Activated T-helper 1 cell treated with Interleukin-2 at 50 U/mL for 16 hours (primary cell): ENCODE measurements at places on chromosomes 5 and 9.

GRCh38 chr5:59025734-59026133 is 442.9 kb downstream of the RAB3C start:
- DNase-seq, result no peak

- DNase-seq, result no peak
Measured at GRCh38 chr5:93331863-93332262, 249.2 kb downstream of the NR2F1-AS1 start.

GRCh38 chr9:127650518-127650917 is 38.4 kb downstream of the STXBP1 start:
- no peak for DNase-seq

DNA sequence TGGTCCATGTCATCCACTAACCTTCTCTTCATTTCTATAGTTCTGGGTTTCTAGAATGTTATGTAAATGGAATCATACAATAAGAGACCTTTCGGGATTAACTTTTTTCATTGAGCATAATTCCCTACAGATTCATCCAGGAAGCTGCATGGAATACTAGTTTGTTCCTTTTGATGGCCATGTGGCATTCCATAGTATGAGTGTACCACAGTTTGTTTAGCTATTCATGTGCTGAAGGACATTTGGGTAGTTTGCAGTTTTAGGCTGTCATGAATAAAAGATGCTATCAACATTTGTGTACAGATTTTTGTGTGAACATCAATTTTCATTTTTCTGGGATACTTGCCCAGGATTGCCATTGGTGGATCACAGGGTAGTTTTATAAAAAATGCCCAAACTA is 6.8 kb upstream of the SPTLC1 start:
- no peak for DNase-seq

GRCh38 chr9:130030651-130031127 is 12.3 kb downstream of the FNBP1 start:
- no peak for DNase-seq

DNA sequence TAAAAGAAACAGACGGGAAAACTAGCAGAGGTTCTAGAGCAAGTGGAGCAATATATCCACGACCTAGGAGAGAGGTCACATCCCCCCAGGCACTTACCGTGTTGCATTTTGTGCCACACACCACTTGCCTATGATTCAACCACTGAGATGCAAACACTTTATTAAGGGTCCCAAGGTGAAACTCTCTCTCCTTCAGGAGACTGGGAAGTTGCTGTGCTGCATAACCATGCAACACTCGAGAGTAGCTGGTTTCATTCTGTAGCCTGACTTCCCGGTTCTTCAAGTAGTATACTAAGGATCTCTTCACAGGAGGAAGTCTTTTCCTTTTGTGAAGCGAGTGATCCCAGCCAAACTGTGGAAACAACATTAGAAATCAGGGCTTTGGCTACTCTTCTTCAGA is 1.6 kb downstream of the DCAF12 start:
- no peak for DNase-seq

- DNase-seq, result no peak
Measured at GRCh38 chr9:2231829-2232228, 216.7 kb downstream of the SMARCA2 start.

GRCh38 chr5:80962630-80963520 is 2.7 kb downstream of the RASGRF2 start:
- no peak for DNase-seq

GRCh38 chr5:77791356-77791755 is 15.2 kb upstream of the TBCA start:
- DNase-seq, result no peak

GRCh38 chr5:177458912-177459350 is 12.3 kb downstream of the PRR7 start:
- DNase-seq, result no peak

- no peak for DNase-seq
Measured at GRCh38 chr9:2125906-2126305, 110.8 kb downstream of the SMARCA2 start.

GRCh38 chr5:37869216-37869615 is 29.4 kb upstream of the GDNF start:
- no peak for DNase-seq

DNA sequence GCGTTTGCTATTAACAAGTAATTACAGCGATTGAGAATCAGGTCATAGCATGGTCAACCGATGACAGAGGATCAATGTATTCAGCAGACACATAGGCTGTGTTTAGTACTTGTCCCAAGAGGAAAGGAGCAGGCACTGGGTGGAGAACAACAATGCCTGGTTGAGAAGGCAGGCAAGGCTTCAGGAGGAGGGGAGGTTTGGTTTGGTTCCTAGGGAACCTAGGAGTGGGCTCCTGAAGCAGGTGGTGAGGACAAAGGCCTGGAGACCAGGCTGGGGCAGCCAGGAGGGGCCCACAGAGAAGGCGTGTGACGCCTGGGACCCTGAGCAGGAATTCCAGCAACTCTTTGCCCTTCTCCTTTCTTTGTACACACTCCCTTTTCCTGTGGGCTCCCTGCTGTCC is 195.6 kb downstream of the SPOCK1 start:
- no peak for DNase-seq

GRCh38 chr5:143601917-143602333 is 198.4 kb upstream of the NR3C1 start:
- DNase-seq, result no peak
